ENCODE measurements at places on chromosomes 3 and 15.

DNA sequence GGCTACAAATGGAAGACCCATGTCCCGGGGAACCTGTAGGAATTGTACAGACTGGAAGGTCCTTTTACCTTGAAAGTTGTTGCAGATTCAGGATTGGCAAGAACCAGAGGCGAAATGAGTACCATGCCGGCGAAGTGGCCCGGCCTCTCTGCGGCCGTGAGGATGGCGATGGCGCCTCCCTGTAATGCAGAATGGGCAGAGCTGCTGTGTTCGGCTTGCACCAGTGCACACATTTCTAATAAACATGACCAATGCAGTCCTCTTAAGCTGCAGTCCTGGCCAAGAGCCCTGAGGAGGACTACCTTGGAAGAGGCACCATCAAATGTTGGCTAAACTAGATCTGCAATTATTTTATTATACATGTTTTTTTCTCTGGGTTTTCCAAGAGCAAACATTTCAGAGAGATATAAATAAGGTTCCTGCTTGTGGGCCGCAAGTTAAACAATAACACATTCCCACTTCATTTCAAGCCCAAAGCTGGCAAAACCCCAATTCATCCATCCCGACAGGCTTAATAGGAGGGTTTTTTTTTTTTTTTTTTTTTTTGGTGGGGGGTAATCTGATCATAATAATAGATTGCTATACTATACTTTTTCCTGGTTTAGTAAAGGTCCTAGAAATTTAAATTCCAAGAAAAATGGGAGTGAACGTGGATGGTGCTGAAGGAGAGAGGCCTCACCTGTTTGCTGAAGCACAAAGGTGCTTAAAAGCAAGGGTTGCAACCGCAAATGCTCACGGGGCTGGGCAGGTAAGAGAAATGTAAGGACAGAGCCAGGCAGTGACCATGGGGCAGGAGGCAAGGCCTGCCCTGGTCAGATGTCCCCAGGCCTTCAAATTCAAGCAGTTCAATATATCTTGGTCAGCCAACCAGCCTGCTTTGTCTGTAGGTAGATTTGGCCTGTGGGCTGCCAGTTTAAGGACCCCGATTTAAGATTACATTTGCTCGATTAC lies 48.5 kb downstream of the ABTB1 start:
- DNase-seq: no peak

DNA sequence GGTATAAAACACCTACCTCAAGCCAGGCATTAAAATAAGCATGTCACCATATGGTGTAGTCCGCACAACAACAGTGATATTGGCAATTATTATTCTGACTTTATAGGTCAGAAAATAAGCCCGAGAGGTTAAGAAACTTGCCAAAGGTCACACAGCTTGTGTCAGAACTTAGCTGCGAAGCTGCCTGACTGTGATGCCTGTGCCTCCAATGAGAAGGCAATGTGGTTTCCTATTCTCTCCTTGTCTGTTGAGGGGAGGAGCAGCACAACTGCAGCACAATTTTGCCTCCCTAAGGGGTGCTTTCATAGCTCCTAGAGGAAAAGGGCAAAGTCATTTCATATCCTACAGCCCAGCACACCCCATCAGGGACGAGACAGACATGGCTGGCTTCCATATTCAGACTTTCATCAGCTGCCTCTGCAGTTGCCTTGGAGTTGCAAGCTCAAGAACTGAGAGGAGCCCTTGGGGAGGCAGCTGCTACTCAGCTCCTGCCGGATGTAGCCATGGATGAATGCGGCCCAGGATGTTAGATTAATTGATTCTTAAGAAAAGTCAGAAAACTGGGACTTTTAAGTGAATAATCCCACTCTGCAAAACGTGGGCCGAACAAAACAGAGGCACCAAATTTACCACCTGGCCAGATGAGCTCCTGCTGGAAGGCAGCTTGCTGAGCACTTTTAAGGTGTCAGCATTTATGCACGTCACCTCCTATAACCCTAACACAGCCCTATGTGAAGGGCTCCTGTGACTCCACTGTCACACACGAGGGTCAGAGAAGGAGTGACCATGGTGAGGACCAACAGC lies 38.5 kb downstream of the MYO5C start:
- no peak for DNase-seq

DNA sequence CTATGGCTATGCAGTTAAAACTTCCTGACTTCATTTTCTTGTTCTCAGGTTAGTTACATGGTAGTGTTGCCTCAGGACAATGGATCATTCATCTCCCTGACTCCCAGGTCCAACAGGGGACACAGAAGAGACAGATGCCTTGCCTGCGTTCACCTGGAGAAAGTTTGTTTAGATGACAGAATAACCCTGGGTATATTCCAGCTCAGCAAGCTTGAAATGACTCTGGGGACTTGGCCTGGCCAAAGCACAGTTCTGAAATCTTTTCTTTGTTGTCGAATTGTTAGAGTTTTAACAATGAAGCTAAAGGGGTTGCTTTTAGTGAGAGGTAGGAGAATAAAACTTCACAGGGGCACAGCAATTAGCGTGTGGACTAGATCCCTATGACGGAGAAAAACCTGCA lies 206.1 kb downstream of the PDZRN3 start:
- DNase-seq: no peak

- DNase-seq: no peak
These were observed 1.1 kb upstream of the TRIM71 start for GRCh38 chr3:32816439-32817256.

DNA sequence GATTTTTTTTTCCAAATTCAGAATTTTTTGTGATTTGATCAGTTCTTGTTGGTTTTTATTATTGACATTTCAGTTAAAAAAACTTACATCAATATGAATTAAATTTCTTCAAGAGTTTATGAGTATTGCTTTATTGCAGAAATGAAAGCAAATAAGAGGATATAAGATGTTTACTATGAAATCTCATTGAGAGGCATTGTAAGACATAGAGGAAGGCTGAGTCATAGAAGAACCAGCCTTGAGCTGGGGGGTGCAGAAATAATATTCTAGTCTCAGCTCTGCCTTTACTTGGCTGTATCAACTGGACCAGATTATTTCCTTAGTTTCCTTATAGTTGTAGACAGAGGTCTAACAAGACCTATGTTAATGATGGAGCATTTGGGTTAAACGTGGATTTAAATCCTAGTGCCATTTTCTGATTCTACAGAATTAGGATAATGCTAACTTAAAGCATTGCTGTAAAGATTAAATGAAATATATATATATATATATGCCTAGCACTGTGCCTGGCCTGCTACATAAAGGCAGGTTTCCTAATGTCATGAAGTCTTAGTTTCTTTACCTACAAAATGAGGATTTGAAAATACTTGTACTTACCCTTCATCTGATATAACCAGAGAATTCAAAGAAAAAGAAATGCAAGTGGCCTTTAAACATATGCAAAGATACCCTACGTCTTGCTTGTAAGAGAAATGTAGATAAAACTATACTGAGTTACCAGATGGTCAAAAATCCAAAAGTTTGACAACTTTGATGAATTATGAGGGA lies 7.3 kb downstream of the FAM98B start:
- DNase-seq: no peak

DNA sequence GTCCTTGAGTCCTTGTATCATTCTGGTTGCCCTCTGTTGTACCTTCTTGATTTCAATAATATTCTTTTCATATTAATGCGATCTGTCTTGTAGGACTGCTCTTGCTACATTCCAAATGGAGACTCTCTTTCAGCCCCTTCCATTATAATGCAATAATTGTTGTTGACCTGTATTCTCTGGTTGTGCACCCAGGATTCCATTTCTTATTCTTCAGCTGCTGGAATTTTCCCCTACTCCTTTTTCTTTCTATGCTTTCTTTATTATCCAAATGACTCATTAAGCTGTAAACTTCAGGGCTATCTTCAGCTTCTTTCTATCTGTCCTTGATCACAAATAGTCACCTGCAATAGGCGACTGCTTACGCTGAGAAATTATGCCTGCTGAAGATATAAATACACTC lies 321.5 kb downstream of the SATB1 start:
- no peak for DNase-seq

- no peak for DNase-seq
These were observed 5.9 kb upstream of the RBP2 start for GRCh38 chr3:139482206-139482605.

GRCh38 chr15:96064351-96064756 lies 266.1 kb upstream of the NR2F2 start:
- DNase-seq: no peak

GRCh38 chr15:38530113-38530512 lies 34.5 kb downstream of the RASGRP1 start:
- DNase-seq: no peak

DNA sequence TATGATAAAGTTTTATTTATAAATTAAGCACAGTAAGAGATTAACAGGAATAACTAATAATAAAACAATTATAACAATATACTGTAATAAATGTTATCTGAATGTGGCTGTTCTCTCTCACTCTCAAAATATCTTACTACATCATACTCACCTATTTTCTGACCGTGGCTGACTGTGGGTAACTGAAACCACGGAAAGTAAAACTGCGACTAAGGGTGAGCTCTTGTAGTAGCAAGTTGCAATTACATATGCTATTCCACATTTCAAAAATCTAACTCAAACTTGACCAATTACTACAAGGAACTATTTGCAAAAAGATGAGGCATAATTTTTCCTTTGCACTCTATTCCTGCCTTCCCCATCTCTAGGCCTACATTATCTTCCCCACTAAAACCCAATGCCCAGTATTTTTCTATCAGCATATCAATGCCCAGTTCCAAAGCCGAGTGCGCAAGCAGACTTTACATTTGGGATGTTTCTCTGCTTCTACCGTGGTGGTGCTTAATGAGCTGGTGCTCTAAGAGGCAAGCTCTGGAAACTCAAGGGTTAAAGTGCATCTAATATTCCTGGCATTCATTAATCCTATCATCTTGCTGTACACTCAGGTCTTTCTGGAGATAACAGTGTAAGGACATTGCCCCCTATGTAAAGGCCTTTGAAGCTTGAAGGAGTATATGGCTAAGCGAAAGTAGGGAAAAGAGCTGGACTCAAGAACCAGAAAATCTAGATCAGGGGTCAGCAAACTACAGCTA lies 6.7 kb downstream of the PCYT1A start:
- no peak for DNase-seq

GRCh38 chr3:42014921-42015533 lies 53.1 kb upstream of the ULK4 start:
- no peak for DNase-seq

- peak; percentile 24 for DNase-seq
These were observed 112.8 kb upstream of the ICE2 start for GRCh38 chr15:60591496-60592370.

GRCh38 chr15:81885135-81885534 lies 160.7 kb downstream of the MEX3B start:
- no peak for DNase-seq

DNA sequence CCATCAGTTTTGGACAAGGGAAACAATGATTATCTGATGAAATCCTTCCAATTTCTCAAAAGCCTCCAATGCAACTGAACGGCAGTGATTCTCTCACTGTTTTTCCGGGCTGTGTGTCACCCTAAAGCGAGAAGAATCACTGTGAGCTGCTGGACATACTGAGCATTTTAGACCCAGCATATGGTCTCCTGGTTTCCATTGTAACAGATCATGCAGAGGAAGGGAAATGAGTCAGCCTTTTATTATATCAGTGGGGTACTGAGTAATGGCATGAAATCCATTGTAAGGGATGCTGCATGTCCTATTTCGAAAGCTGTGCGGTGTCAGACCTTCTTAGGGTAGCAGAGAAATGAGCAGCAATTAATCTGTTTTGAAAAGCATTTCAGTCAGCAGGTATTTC lies 287.1 kb downstream of the IL5RA start:
- no peak for DNase-seq

- DNase-seq: no peak
These were observed 12.4 kb downstream of the XXYLT1 start for GRCh38 chr3:195258449-195259153.

- no peak for DNase-seq
These were observed 635 bp upstream of the RCN2 start for GRCh38 chr15:76930831-76931396.

- DNase-seq: no peak
These were observed 13.1 kb upstream of the TMEM42 start for GRCh38 chr3:44848634-44849033.

GRCh38 chr3:126481808-126482502 lies 6.3 kb upstream of the ZXDC start:
- DNase-seq: no peak

GRCh38 chr3:167750272-167750971 lies 14.9 kb downstream of the SERPINI1 start:
- DNase-seq: no peak

DNA sequence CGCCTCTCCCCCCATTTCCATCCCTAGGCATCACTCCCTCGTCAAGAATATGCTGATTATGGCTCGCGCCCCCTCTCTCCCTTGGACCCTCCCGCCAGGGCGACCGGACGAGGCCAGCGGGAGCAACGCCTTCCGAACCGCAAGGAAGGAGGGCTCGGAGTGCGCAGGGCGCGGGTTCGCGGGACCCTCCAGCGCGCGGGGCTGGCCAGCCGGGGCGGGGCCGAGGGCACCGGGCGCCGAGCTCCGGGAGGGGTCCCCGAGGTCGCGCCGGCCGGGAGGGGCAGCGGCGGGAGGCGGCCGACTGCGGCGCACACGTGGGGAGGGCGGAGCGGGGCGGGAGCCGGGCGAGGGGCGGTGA lies 483 bp downstream of the EHD4 start:
- DNase-seq: no peak

DNA sequence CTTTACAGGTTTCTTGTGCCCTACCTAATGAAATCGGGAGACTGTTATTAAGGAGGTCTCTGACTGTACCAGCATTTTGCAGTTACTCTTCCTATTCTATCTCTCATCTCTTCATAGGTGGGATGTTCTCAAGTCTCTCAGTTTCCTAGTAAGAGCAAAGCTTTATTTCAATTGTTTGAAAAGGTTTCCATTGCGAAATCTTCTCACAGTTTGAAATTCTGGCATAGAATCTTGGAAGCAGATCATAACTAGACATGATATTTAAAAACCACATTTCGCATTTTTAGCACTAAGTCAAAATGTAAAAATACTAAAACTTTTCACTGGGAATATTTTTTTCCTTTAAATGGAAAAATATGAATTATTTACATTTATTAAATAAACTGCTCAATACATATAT lies 1311.4 kb downstream of the ROBO2 start:
- no peak for DNase-seq

DNA sequence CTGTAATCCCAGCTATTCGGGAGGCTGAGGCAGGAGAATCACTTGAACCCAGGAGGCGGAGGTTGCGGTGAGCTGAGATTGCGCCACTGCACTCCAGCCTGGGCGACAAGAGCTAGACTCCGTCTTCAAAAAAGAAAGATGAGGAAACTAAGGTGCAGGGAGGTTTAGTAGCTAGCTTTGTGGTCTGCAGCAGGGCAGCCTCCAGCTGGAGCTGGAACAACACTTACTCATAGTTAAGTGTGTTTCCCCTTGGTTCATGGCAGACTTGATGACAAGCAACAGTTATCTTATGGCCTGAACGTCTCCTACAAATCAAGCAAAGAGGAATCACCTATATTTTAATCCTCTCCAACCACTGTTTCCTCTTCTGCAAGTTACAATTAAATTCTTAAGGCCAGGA lies 12.6 kb downstream of the KAT2B start:
- DNase-seq: no peak

- DNase-seq: no peak
These were observed 113.3 kb upstream of the GBE1 start for GRCh38 chr3:81874738-81875137.

- DNase-seq: peak; percentile 88
These were observed at the start of gene CD96 for GRCh38 chr3:111541911-111542483. Gene CD96, plus strand, starts transcription at chr3:111542197. Its CDS starts 52 bp downstream, at chr3:111542249.

- no peak for DNase-seq
These were observed 60.9 kb upstream of the TSC22D2 start for GRCh38 chr3:150346981-150347863.
